ENCODE measurements at places on chromosomes 3 and 15.

DNA sequence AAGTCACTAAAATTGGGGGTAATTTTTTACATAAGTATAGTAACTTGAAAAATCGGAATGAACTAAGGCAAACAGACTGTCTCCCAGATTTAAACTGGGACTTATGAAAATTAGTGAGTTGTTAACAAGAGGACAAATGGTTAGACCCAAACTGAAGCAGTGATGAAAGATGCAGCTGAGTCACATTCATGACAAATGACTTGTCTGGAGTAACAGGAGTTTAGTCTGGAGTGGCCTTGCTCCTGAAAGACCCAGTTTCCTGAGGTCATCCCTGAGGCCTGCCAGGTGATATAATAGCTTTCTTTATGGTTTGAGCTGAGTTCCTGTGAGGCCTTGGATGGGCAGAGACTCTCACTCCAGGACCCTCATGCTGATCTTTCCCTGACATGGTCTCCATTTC is 9.6 kb upstream of the CTDSPL start:
- DNase-seq, result no peak

DNA sequence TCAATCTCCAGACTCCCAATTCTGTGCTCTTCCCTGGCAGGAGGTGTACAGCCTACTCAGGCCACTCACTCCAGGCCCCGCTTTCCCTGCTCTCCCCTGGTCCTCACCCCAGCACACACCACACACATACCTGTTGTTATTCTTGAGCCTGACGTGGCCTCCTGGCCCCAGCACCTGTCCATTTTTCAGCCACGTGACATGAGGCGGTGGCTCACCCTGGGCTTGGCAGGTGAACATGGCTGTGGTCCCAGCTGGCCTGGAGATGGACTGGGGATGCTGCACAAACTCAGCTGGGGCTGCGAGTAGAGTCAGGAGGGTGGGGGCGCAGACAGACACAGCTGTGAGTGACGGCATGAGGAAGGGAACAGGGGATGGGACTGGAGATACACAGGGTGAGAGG is 27.3 kb downstream of the RNU5B-1 start:
- DNase-seq, result no peak

DNA sequence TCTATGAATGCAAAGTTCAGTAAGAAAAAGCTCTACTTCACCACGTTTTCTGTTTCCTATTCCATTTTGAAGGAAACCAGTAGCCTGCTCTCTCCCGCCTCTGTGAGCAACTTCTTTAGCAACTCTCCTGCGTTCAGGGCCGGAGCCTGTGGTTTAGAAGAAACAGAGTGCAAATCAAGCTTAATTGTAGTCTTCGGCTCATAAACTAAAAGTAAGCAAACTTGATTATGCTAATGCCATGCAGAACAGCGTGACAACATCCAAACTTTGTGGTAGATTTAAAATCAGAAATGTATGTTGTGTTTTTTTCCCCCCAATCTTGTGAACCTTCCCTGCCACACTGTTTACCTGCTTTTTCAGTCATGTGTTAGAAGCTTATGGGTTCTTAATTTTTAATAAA is 87.4 kb downstream of the SEMA6D start:
- DNase-seq, result no peak

GRCh38 chr15:63473007-63473748 is 31.2 kb upstream of the USP3 start:
- DNase-seq, result no peak

DNA sequence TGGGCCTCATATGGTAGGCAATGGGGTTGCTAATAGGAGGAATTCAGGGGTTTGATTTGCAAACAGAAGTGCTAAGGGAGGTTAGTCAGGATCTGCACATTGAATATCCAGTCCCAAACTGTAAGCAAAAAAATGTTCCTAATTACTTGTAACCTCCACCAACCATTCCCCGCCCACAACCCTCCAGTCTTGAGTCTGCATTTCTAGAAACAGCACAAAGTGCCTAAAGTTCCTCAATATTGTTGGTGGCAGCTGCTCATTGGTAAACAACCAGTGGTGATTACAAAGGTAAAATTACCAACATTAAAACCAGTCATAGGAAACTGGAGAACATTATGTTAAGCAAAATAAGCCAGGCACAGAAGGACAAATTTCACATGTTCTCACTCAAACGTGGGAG is 18.9 kb downstream of the HDC start:
- DNase-seq, result no peak

- DNase-seq, result no peak
Observed at GRCh38 chr15:36172955-36173354, 406.5 kb upstream of the CDIN1 start.

- DNase-seq, result no peak
Observed at GRCh38 chr3:175179055-175179454, 319.9 kb downstream of the NAALADL2 start.

- DNase-seq, result no peak
Observed at GRCh38 chr3:14243782-14244181, 65.2 kb downstream of the LSM3 start.

GRCh38 chr15:44492672-44493071 is 44.3 kb upstream of the EIF3J start:
- DNase-seq, result no peak

- no peak for DNase-seq
Observed at GRCh38 chr15:48297668-48298067, 33.6 kb upstream of the DUT start.

DNA sequence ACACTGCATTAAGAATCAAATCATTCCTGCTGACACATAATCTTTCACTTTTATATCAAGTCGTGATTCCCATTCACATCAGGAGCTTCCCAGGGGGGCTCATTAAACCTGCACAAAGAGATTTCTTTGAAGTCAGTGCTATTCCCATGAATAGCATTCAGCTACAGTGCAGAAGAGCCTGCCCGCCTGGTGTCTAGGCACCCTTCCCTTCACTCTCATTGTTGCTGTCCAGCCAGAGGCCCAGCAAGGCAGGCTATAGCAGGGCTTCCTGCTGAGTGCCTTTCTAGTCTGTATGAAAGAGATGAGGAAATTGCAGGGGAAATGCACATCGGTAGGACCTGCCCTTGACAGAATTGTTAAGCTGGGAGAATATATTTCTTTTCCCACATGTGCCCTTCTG is 4.5 kb upstream of the GJD2 start:
- DNase-seq, result no peak

DNA sequence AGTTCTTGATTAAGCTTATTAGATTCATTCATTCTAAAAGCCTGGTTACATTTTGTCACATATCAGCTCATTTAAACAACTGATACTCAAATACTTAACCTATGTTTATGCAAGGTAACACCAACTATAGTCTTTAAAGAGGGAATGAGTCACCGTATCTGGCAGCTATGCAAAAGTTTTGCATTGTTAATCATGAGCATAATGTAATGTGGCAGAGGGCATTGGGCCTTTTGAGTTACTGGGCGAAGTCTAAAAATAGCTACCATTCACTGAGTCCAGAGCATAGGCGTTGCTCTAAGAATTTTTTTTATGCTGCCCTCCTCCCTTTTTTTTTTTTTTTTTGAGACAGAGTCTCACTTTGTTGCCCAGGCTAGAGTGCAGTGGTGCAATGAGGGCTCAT is 277.7 kb upstream of the ZNF717 start:
- no peak for DNase-seq

DNA sequence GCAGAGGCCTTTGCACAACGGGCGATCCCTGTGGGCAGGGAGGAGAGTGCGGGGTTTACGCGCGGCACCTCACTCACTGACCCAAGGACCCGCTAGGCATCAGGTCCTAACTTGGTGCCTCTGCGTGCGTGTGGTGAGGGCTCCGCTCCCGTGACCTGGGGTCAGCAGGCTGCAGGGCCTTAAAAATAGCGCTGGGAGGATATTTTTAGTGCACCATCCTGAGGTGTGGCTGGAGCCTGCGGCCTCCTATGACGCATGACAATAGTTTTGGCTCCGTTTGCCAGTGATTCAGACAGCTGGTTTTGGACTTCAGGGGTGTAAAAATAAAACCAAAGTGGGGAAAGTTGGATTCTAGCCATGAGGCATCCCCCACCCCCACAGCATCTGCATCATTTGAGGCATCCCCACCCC is 139.0 kb downstream of the FAM43A start:
- DNase-seq, result no peak

DNA sequence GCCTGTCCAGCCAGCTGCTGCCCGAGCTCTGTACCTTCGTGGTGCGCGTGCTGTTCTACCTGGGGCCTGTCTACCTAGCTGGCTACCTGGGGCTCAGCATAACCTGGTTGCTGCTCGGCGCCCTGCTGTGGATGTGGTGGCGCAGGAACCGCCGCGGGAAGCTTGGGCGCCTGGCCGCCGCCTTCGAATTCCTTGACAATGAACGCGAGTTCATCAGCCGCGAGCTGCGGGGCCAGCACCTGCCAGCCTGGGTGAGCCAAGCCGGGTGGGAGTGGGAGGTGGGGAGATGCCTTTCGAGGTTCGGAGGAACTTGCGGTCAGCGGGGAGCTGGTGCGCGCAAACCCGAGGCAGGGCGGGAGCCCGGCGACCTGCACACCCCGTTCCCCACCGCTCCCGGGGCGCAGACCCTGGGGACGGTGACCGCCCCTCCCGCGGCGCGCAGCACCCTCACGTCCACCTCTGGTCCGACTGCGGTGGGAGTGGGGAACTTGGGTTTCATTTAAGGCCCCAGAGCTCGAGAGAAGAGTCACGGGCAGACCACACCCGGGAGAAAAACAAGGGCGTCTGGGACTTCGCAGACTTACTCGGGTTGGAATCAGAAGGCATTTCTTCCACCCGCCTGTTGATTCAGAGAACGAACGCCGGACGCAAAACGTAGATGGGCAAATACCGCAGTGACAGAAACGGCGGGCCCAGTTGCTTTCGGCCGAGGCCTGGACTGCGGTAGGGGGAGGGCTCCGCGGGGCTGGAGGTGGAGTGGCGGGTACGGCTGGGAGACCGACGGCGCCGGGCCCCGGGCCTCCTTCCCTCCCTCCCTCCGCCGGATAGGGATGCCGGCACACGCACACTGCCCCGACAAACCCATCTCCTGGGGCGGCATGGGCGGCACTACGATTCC is 708 bp downstream of the ESYT3 start:
- DNase-seq, result no peak

DNA sequence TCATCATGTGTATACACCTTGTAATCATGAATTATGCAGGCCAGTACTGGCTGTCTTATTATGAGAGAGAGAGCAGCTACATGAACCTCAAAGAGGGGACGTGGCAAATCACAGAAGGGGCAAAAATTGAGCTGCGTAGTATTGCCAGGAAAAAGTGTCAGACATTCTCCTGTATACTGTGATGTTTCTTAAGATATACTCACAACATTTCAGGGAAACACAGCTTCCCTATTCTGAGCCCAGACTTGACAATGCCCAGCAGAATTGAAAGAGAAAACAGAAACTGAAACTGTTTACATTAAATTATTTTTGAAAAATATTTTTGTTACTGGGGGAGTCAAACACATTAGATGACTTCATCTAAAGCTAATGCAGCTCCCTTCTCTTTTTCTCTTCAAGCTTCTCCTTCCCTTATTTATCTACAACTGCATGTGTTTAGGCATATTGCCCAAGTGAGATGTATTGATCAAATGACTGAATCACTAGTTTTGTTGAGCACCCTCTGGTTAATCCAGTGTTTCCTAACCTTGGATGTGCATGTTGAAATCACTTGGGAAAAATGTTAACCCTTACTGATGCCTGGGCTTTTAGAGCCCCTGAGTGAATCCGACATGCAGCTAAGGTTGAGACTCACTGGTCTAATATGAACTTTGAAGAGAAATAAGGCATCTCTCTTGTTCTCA is 39.5 kb downstream of the CADPS start:
- no peak for DNase-seq

GRCh38 chr3:108818404-108818803 is 4.2 kb upstream of the TRAT1 start:
- peak; percentile 84 for DNase-seq

DNA sequence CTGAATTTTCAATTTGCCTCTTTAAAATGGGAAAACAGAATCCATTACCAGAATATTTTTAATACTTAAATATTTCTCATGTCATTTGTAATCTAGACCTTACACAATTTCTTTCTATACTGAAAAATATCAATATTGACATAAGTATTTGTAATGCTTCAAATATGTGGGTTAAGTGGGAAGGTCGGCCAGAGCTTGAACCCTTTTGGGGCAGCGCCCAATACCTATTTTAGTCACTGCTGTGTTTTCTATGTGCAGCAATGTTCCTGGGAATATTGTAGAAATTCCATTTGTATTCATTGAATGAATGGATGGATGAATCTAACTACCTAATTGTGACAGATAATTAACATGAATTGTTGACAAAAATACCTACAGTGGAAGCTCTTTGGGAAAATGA is 459.7 kb upstream of the ZNF717 start:
- DNase-seq, result no peak
